ENCODE measurements at places on chromosomes 4 and X.

GRCh38 chr4:73743795-73744194 lies 3.4 kb downstream of the CXCL8 start:
- DNase-seq = no peak

GRCh38 chr4:14165222-14165920 lies 537.8 kb upstream of the BOD1L1 start:
- DNase-seq = no peak

GRCh38 chrX:14027511-14028019 lies 2.1 kb downstream of the GEMIN8 start:
- no peak for DNase-seq

GRCh38 chr4:97643179-97643578 lies 500.1 kb downstream of the STPG2 start:
- no peak for DNase-seq

DNA sequence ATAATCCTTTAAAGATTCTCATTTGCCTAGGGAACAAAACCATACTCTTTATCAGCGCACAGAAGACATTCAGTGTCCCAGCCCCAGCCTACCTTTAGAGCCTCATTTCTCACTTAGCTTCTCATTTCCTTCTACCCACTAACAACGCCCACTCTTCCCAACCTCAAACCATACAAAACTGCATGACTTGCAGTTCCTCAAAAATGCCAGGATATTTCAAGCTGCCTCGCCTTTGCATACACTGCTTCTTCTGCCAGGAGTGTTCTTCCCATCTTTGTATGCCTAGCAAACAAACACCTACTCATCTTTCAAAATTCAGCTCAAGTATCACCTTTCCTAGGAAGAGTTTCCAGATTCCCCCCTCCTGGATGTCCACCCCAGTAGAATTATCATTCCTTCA lies 129.9 kb upstream of the ADGRL3 start:
- DNase-seq = no peak

GRCh38 chr4:6352031-6352692 lies 82.5 kb downstream of the WFS1 start:
- DNase-seq = no peak

GRCh38 chr4:124334119-124334518 lies 378.4 kb downstream of the ANKRD50 start:
- DNase-seq = no peak

DNA sequence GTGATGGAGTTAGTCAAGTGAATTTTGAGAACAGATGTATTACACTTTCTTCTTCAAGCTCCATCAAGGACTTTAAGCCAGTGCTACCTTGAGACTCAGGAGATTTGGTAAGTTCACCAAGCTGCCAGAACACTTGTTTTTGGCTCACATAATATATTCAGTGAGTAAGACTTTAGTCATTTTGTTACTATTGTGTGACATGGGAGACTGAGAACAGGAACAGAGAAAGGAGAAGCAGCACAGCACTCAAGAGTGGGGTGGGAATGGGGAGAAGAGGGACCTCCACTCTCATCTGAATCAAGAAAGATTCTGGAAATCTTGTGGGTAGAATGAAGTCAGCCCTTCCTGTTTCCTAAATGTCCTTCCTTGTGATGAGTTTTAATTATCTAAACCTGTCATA lies 87.3 kb upstream of the TET2 start:
- DNase-seq = no peak

DNA sequence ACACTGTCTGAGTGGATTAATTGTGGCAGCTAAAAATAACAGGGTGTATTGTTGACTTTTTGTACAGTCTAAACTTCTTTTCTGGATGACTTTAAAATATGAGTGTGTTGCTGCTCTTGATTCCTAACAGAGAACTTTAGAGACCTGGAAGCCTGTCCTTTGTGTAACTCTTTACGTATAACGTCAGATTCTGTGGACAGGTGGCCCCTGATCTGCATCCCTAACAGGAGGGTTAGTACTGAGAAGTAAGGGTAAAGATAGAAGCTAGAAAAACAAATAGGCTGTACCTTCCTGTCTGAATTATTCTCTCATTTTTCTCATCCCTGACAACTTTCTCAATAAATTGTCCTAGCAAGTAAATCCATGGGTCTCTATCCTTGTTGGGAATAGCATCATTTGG lies 105.7 kb upstream of the LIMCH1 start:
- no peak for DNase-seq

GRCh38 chrX:155643240-155643639 lies 30.5 kb upstream of the TMLHE start:
- no peak for DNase-seq

GRCh38 chr4:56307423-56307822 lies 79.9 kb downstream of the AASDH start:
- no peak for DNase-seq

GRCh38 chrX:37641859-37642258 lies 43.7 kb upstream of the XK start:
- DNase-seq = no peak

DNA sequence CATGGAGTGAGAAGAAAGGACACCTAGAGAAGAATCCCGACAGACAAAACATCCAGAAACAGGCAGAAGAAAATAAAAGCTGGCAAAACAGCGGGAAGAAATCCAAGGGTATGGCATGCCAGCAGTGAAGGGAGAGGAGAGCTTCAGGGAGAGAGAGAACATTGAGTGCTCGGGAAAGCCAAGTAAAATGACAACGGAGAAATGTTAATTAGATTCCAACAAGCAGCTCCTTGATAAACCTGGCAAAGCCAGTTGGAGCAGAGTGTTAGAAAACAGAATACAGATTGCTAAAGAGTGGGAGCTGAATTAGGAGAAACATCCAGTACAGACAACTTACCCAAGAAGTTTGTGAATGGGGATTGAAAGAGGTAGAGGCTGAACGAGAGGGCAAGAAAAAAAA lies 40.4 kb upstream of the MAOA start:
- DNase-seq = no peak

DNA sequence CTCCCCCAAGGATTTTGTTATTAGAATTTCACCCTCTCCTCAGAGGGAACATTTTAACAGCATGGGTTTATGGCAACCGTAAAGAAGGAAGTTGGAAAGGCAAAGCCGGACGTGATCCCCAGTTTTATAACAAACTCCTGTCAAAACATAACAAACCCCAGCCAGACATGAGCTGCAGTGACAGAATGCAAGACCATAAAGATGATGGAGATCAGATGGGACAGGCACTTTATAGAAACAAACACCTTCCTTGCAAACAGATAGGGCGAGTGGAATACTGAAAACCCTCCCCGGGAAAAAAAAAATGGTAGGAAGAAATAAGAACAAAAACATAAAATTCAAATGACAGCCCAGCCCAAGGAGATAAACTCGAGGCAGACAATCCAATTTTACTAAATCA lies 281.4 kb downstream of the LDB2 start:
- DNase-seq = no peak

DNA sequence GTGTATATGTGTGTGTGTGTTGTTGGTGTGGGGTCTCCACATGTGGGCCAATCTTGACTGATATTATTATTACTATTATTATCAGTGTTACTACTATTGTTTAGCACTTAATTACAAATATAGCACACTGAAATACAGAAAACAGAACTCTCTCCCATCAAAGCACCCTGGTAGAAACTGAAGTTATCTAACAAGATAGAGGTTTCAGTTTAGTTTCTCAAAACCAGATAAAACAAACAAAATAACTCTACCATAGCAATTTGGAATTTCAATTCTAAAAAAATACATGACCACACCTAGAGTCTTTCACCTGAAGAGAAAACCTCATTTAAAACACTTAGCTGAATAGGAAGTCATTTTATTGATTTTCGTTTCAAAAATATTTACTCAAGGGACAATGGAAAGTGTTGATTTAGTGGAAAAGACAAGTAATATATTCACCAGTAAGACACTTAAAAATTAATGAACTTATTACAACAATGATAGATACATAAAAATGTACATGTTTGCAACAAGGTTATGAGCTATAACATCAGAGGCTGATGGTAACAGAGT lies 252.3 kb downstream of the PDHA2 start:
- DNase-seq = no peak
